ENCODE measurements at places on chromosomes 2 and 18. TPM values are rescaled to one million over a fixed set of nuclear protein-coding genes. Genes with fewer than 3 reads are reported as not detected.
A peak's percentile ranks its signal among the peaks of the same experiment; 100 is the strongest.

- no peaks in the 10 kb centered on the region for H3K36me3 ChIP-seq
- H3K27me3 ChIP-seq: no peaks in the 10 kb centered on the region
- no peak overlapping the region for H3K4me3 ChIP-seq
- no peak overlapping the region for H3K27ac ChIP-seq
These were observed 75.2 kb upstream of the CTDP1 start for GRCh38 chr18:79604205-79604912.

Gene FEV
- total RNA-seq: not detected

- H3K36me3 ChIP-seq: no peaks in the 10 kb centered on the region
- no peak for DNase-seq
- H3K27me3 ChIP-seq: no peaks in the 10 kb centered on the region
- peaks cover 6% of the 10 kb centered on the region for H3K4me1 ChIP-seq
These were observed 151.2 kb downstream of the SRBD1 start for GRCh38 chr2:45459860-45460259.

DNA sequence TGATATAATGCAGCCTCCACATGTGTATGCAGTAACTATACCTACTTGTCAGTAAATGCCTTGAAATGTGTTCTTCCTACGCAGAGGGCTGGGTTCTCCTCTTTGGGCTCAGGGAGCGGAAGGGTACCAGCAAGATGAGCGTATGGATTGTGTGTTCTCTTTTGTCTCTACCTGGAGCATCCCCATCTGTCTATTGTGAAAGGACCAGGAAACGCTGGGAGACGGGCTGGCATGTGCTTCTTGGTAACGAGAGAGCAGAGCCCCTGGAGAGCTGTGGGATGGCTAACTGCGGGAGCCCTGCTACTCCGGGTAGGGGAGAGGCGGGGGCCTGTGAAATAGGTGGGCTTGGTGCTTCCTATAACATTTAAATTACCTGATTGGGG, 80.9 kb downstream of the BCL2 start:
- H3K27ac ChIP-seq: no peak overlapping the region
- no peak overlapping the region for H3K4me3 ChIP-seq
- DNase-seq: peak; percentile 54
- no peaks in the 10 kb centered on the region for H3K36me3 ChIP-seq
- no peaks in the 10 kb centered on the region for H3K27me3 ChIP-seq

GRCh38 chr2:208112969-208113368, 11.4 kb downstream of the CRYGD start:
- peaks cover 3% of the 10 kb centered on the region for H3K4me1 ChIP-seq
- no peaks in the 10 kb centered on the region for H3K27me3 ChIP-seq
- peak; percentile 39 for DNase-seq
- no peak overlapping the region for H3K27ac ChIP-seq

Gene HOXD9
- total RNA-seq: not detected

Gene PROC
- total RNA-seq: 1.7 TPM

Measured in H1 (cell line).